Smooth muscle cell of the coronary artery (primary cell): ENCODE measurements at places on chromosomes 2 and 18. TPM values are rescaled to one million over a fixed set of nuclear protein-coding genes. Genes with fewer than 3 reads are reported as not detected.

The TRIM43B gene
- not detected in 2 replicates for total RNA-seq

The TMEM163 gene
- total RNA-seq, result 0.08 TPM in 1 of 2 replicates, not detected in the other

The DUSP19 gene
- 3.4 and 4.2 TPM in 2 replicates for total RNA-seq

The REG3G gene
- total RNA-seq, result not detected in 2 replicates

The NFE2L2 gene
- 53.1 and 61.8 TPM in 2 replicates for total RNA-seq

The FOXD4L1 gene
- under 0.01 and 0.12 TPM in 2 replicates for total RNA-seq

The CFAP65 gene
- not detected in 2 replicates for total RNA-seq

The HAAO gene
- total RNA-seq, result 0.38 and 0.47 TPM in 2 replicates

The DOK6 gene
- total RNA-seq, result 0.45 and 14.4 TPM in 2 replicates

The RNU2-63P gene
- 121 TPM in 1 of 2 replicates, not detected in the other for total RNA-seq

The MC4R gene
- total RNA-seq, result not detected in 2 replicates

The CROCC2 gene
- 0.12 TPM in 1 of 2 replicates, not detected in the other for total RNA-seq

The KIDINS220 gene
- total RNA-seq, result 59.8 and 86.2 TPM in 2 replicates

The ERFE gene
- 0.82 TPM in 1 of 2 replicates, not detected in the other for total RNA-seq

The VWC2L gene
- not detected in 2 replicates for total RNA-seq

The ABCB11 gene
- not detected in 2 replicates for total RNA-seq

The BOLL gene
- total RNA-seq, result not detected in 2 replicates

The DSEL gene
- 23.8 and 30.7 TPM in 2 replicates for total RNA-seq

The GRP gene
- not detected in 2 replicates for total RNA-seq

The ATP6V1C2 gene
- not detected in 2 replicates for total RNA-seq

The TEX44 gene
- not detected in 2 replicates for total RNA-seq

The MARCO gene
- not detected in 2 replicates for total RNA-seq

The STEAP3 gene
- total RNA-seq, result 10.7 and 13.8 TPM in 2 replicates

The MAP2 gene
- 0.82 and 16.0 TPM in 2 replicates for total RNA-seq

The IL1RL2 gene
- total RNA-seq, result 0.38 and 4.3 TPM in 2 replicates

The C2orf72 gene
- under 0.01 and 0.23 TPM in 2 replicates for total RNA-seq

The SGO2 gene
- total RNA-seq, result 0.59 and 2.6 TPM in 2 replicates

The FHL2 gene
- total RNA-seq, result 52.2 and 119 TPM in 2 replicates

The DES gene
- 0.15 and 11.8 TPM in 2 replicates for total RNA-seq

The PROC gene
- total RNA-seq, result 0.30 TPM in 1 of 2 replicates, not detected in the other

The TANC1 gene
- total RNA-seq, result 23.3 and 61.2 TPM in 2 replicates

The FASTKD1 gene
- 9.7 and 15.0 TPM in 2 replicates for total RNA-seq

The COL4A4 gene
- 6.8 and 18.7 TPM in 2 replicates for total RNA-seq

The POTEC gene
- total RNA-seq, result 0.12 TPM in 1 of 2 replicates, not detected in the other

The CXCR1 gene
- not detected in 2 replicates for total RNA-seq

The ASAP2 gene
- total RNA-seq, result 18.6 and 48.1 TPM in 2 replicates

The DNAH6 gene
- total RNA-seq, result under 0.01 TPM in 1 of 2 replicates, not detected in the other

The RSAD2 gene
- total RNA-seq, result 0.08 and 0.82 TPM in 2 replicates

The PTH2R gene
- 0.08 TPM in 1 of 2 replicates, not detected in the other for total RNA-seq

The SIX3 gene
- not detected in 2 replicates for total RNA-seq

The UGT1A4 gene
- not detected in 2 replicates for total RNA-seq

The PLB1 gene
- total RNA-seq, result 0.23 and 0.30 TPM in 2 replicates

The B3GNT7 gene
- 0.75 TPM in 1 of 2 replicates, not detected in the other for total RNA-seq

The MTIF2 gene
- 27.6 and 30.3 TPM in 2 replicates for total RNA-seq

The KCNF1 gene
- not detected in 2 replicates for total RNA-seq

The GAREM2 gene
- total RNA-seq, result 0.35 and 1.1 TPM in 2 replicates

The MFF gene
- total RNA-seq, result 42.5 and 53.7 TPM in 2 replicates

The RASGRP3 gene
- 2.9 and 4.1 TPM in 2 replicates for total RNA-seq

The ARHGAP28 gene
- 0.08 and 7.0 TPM in 2 replicates for total RNA-seq

The CCDC138 gene
- total RNA-seq, result 2.8 and 3.0 TPM in 2 replicates

The ATAD2B gene
- 7.5 and 8.6 TPM in 2 replicates for total RNA-seq

The SATB2 gene
- total RNA-seq, result 14.1 and 36.4 TPM in 2 replicates

The POTEJ gene
- total RNA-seq, result not detected in 2 replicates

The CRYGD gene
- total RNA-seq, result not detected in 2 replicates

The LRATD1 gene
- total RNA-seq, result 0.47 TPM in 1 of 2 replicates, not detected in the other
